Effector CD4-positive, alpha-beta T cell (primary cell): ENCODE measurements at places on chromosomes 2 and 18.

DNA sequence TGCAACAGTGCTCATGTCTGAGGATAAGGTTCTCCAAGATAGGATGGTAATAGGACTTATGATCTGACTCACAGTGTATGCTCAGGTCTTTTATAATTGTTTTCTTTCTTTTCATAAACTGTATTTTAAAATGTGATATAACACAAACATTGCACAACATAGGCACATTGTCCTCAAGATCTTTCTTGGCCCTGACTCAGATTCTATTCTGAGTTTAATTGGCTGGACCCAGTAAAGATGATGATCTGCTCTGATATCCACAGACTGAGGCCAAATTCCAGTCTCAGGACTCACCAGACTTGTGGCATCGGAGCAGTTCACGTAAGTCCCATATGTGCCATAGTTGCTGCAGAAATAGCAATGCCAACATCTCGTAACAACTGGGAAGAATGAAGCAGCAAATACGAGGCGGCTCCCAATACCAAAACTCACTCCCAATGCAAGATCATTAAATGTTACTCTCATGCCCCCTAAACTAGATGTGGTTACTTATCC, 448.9 kb upstream of the SLC14A2 start:
- DNase-seq: no peak

DNA sequence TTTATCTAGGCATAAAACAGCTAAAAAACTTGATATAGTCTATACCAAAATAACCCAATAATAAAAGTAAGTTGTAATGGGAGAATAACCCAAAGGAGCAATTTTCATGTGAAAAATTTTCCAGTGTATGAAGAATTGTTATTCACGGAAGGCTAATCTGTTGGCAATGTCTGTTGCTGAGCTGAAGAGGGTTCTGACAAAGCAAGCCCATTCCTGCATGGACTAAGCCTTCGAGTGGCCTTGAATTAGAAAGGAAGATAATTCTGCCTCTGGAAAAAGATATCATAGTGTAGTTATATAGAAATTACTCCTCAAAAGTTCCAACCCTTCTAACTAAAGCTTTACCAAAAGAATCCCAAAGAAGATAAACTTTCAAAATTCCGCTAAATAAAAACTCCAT, 101.5 kb downstream of the MAP2 start:
- DNase-seq: no peak

GRCh38 chr18:60209042-60209441, 163.5 kb downstream of the MC4R start:
- DNase-seq: no peak

- no peak for DNase-seq
These were observed 109.5 kb downstream of the GRB14 start for GRCh38 chr2:164511738-164512137.

GRCh38 chr2:27920148-27920885, 29.8 kb downstream of the BABAM2 start:
- DNase-seq: no peak

DNA sequence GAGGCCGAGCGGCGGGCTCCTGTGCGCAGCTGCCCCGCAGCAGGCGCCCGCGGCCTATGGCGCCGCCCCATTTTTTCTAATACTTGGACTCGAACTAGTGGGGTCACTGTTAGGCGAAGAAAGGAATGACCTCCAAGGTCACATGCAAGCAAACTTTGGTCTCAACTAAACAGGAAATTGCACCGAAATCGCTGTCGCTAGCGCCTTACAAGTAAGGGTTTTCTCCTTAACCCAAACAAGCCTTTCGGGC, 339 bp downstream of the ACAA2 start:
- DNase-seq: no peak

- no peak for DNase-seq
These were observed 1122.7 kb upstream of the PIK3C3 start for GRCh38 chr18:40832362-40832761.

DNA sequence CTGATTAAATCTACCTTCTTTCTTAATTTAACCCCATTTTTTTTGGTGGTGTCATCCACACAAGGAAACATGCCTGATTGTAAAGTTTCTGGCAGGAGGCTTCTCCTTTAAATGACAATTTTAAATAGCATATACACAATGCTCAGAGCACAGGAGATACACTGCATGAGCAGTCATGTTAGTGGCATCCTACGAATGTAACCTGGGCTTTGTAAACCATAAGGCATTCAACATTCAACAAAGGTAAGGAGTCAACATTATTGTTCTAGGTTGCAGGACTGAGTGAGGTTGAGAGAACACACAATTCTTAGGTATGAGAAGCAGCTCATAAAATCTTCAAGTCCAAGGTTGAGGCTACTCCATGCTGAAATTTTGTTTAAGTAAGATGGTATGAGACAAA, 266.6 kb upstream of the SIX2 start:
- no peak for DNase-seq

- no peak for DNase-seq
These were observed 219.6 kb downstream of the ETAA1 start for GRCh38 chr2:67616749-67617148.

GRCh38 chr2:47037678-47038077, 117.4 kb downstream of the STPG4 start:
- DNase-seq: no peak

DNA sequence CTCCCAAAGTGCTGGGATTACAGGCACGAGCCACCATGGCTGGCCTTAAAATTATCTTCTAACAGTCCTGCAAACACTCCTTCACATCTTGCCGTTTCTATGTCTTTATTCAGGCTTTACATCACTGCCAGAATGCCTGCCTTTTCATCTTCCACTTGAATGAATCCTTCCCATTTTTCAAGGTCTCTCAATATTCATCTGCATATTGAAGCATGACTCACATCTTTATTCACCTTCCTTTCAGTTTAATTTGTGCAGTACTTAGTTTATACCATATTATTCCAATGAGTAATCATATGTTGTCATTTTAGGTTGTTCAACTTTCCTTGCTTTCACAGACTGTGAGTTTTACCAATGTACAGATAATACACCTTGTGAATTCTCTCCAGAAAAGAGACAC, 510.1 kb upstream of the PIK3C3 start:
- DNase-seq: no peak
